Endothelial cell (in vitro differentiated cells): ENCODE measurements at places on chromosomes 12 and 14.
A peak's percentile ranks its signal among the peaks of the same experiment; 100 is the strongest.

- DNase-seq = no peak
Observed at GRCh38 chr12:10849425-10849878, at the start of gene PRR4. PRR4 (minus strand) TSS chr12:10849475; CDS start chr12:10849437, 38 bp downstream.

DNA sequence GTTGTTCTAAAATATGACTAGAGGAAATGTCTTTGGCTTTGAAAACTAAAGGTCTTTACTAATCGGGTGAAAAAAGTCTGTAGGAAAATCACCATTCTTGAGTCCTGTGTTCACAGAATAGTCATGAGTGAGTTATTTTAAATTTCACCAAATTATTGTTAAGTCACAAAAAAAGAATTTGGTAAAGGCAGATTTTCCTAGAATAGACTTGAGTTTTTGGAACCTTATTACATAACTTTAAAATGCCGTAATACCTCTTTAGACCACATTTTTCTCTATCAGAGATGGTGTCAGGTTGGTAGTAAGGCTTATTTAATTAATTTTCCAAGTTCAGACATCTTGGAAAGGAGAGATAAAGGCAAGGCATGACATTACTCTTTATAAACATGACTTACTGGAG lies 184.7 kb upstream of the GARIN2 start:
- no peak for DNase-seq

DNA sequence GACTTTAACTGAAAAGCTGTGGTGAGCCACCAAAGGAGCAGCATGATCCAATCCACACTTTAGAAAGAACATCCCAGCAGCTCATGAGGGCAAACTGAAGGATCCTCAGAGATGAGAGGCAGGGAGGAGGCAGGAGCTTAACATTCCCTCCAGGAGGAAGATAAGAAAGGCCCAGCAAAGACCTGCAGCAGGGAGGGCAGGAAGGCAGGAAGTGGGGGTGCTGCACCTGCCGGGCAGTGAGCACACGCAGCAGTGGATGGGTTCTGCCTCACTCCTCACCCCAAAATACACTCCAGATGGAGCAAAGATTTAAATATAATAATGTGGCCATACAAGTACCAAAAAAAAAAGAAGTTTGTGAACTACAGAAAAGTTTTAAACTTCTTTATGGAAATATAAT lies 48.4 kb downstream of the GCH1 start:
- DNase-seq = no peak

DNA sequence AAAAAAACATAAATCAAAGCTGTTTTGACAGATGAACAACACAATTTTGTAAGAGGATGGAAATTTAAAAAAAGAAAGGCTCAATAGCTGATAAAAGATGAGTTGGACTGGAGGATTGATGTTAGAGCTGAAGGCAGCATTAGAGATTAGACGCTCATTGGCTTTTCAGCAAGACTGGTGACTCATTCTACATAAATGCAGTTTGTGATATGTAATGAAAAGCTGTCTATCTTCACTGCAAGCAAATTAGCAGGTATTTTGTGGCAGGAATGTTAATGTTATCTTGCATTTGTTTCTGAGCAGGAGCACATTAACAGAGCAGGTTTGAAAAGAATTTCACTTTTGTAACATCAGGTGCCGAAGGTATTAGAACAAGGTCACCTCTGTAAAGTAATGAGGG lies 442.7 kb upstream of the NOVA1 start:
- DNase-seq = no peak

DNA sequence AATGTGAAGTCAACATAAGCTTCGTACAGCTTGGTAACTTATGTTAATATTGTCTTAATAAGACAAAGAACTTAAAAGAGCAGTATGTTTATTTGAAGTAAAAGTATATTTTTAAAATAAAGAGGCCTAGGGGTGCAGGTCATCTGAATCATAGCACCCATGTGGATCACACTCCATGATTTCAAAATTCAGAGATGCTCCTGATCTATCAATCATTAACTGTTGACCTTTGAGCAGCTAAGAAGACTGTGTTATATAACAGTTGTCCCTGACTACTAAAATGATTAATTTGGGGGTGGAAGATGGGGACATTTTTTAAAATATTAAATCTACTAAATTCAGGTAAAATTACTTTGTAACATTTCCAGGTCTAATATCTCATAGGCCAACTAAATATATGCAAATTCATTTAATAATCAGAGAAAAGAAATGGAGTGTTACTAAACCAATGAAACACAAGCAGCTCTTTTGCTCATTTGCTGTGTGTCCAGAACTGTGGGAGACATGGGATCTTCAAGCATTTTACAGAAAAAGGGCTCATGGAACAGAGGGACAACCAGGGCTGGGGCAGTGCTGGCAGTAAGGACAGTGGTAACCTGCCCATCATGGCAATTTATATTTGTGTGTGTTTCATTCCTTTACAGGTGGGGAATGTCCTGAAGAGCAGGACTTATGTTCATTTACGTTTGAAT lies 120.7 kb upstream of the PCED1B start:
- DNase-seq = no peak

DNA sequence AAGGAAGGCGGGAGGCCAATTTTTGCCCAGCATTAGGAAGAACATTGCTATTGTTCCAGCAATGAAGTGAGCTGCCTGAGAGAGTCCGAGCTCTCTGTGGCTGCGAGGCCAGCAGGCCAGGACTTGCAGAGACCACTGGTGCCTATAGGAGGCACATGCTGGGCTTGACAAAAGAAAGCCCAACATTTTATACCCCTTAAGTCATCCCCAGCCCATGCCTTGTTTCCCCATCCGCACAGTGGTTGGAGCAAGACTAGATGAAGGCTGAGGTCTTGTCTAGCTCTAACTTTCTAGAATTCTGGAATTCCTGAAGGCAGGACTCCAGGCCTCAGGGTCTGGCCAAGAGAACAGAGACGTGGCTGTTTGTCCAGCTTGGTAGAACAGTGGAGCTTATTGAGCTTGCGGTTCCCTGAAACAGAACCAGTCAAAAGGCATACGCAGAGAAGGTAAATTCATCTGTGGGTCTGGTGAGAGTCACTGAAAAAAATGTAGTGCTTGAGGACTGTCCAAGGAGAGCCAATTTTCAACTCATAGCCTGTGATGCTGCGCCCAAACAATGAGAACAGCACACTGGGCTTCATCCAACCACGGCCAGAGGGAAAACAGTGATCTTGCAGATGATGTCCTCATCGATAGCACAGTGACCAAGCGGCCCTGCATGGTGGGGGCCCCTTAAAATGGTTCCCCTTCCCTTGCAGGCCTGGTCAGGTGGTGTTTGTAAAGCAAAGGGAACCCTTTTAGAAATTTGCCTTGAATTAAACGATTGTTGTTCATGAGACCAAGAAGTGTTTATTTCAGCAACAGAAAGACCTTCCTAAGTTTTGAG lies 27.1 kb upstream of the COL2A1 start:
- no peak for DNase-seq

- DNase-seq = no peak
Observed at GRCh38 chr14:73462048-73462715, 3.8 kb upstream of the NUMB start.

- no peak for DNase-seq
Observed at GRCh38 chr14:100201701-100202100, 37.2 kb upstream of the YY1 start.

DNA sequence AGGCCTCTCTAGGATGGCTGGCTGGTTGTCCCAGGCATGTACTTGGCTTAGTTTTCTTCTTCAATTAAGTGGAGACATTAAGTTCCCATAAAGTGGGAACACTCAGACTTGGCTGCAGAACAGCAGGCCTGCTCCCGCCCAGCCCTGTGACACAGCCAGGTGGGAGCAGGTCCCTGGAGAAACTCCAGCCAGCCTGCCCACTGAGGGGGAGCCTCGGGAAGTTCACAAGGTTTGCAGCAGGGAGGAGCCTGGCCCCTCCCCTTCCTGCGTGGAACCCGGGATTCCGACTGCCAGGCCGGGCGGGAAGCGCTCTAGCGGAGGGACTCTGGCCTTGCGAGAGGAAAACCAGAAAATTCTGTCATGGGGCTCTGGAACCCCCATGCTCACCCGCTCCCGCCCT lies 98.3 kb upstream of the EVL start:
- DNase-seq = no peak

GRCh38 chr12:121202407-121203355 lies 7.2 kb upstream of the P2RX4 start:
- no peak for DNase-seq

DNA sequence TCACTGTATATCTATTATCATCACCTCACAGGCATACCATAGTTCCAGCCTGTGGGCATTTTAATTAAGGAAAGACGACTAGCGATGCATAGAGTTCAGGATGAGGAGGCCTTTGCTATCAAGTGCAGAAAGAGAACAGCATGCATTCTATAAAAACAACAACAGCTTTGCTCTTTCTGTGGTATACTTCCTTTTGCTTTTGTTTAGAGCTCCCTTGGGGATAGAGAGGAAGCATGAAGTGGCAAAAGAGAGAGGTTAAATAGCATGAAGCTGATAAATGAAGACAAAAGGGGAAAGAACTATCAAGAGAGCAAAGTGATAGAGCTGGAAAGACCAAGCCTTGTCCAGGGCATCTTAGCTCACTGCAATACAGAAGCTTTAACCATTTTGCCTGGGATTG lies 23.5 kb downstream of the IFNG-AS1 start:
- DNase-seq = no peak

DNA sequence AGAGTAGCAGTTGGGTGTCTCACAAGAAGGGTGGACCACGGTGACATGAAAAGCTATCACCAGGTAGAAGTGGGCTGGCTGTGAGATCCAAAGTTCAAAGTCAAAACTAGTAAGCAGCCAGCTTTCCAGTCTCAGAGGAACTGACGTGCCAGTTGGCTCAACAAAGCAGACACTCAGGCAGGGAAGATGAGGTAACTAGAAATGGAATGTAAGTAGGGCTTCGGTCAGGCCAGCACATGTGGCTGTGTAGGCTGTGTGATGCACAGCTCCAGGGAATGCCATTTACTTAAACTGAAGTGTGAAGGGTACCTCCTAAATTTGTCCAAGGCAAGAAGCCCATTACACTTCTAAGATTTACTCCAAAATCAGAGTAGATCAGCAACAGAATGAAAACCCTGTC lies 43.6 kb downstream of the PTPRR start:
- no peak for DNase-seq

DNA sequence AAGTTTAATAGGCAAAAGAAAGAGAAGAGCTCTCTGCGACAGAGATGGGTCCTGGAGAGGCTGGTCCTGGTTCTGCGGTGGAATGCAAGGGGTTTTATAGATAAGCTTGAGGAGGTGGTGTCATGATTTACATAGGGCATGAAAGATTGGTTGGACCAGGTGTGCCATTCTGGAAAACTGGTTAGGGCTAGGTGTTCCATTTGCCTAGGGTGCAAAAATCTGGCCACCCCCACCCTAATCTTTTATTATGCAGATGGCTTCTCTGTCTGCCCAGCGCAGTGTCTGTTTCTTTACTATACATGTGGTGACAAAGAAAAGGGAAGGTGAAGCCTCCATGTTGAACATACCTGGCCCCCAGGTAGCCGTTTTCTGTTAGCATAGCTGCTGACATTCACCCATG lies 65.4 kb downstream of the ERC1 start:
- no peak for DNase-seq

- no peak for DNase-seq
Observed at GRCh38 chr14:76729258-76729657, 32.0 kb upstream of the VASH1 start.

DNA sequence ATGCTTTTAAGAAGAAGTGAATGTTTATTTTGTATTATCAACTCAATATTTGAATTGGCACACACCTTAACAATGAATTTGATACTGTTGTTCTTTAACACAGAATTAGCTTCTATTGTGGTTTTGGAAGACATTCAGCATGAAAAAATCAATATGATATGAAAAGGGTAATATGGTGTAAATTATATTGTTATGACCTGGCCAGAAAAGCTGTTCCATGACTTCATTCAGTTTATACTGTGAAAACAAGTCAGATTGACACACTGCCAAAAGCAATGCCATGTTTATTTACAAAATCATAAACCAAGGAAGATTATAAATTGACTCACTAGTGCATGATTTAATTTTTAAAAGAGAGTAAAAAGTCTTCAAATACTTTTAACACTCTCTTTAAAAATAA lies 851.4 kb upstream of the SEL1L start:
- no peak for DNase-seq

DNA sequence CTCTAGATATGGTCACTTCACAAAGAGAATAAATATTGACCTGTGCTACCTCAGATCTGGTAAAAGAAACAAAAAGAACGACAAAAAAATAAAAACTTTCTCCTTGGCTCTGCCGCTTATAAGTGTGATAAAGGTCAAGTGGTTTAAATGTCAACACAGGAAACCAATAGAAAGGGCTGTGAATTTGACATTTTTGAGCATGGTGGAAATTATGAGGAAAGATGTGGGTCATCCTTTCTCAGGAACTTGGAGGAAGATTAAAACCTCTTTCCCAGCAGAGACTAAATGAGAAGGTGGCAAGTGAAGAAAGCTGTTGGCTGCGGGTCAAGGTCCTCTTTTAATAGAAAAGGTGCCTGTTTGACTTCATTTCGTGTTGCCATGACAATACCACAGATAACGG lies 28.2 kb downstream of the TESPA1 start:
- no peak for DNase-seq

GRCh38 chr12:102953221-102953620 lies 4.3 kb upstream of the ASCL1 start:
- no peak for DNase-seq

DNA sequence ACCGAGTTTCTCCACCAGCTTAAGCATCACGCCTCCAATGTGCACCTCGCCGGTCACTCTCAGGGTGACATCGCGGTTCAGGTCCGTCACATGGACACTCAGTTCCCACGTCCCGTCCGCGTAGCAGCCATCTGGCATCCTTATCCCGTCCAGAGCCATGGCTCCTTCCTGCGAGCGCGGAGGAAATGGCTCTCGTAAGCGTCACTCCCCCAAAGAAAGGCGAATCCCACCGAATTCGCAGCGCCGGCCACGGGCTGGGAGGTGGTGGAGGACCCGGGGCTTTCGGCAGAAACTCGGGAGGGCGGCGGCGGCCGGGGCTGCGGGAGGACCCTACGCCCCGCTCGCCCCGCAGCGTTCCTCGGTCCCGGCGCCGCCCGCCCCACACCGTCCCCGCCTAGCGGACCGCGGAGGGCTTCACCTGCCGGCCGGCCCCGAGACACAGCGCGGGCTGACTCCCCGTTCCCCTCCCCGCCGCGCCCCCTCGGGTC lies 396 bp downstream of the FERMT2 start:
- peak; percentile 58 for DNase-seq

- no peak for DNase-seq
Observed at GRCh38 chr12:123936471-123936870, 36.2 kb downstream of the CCDC92 start.

GRCh38 chr12:78229591-78230101 lies 399.0 kb downstream of the NAV3 start:
- peak; percentile 62 for DNase-seq

DNA sequence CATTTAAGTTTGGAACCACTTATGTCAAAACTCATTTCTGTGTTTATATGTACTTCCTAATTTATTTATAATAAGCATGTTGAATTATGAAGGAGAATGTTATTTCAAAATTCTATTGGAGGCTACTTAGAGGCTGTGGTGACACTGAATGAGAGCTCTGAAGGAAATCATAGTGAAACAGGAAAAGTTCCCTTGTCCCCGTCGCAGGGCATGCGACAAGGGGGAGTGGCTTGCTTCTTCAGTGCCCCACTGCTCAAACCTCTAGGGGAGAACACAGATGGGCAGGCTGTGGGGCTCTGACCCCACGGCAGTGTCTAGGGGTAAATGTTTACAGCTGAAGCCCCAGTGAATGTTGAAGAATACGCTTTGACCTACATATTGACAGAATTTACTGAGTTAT lies 261.9 kb downstream of the RAD51B start:
- DNase-seq = no peak
